D721Med (cell line): ENCODE measurements at places on chromosomes 4 and X.

DNA sequence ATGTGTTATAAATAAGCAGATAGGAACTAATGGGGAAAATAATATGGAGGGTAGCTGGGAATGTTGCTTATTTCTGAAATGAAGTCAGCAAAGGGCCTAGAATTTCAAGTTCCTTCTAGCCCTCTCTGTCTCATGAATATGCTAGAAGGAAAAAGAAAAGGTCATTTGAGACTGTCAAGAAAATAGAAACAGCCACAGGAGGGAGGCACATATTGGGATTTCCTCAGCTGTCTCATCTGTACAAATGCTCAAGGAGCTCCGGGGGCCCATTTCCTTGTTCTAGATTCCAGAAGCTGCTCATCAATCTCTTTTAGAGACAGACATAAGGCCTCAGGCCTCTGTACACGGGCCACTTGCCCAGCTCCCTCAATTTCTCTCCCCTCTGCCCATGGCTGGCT lies 127.6 kb upstream of the ETNPPL start:
- no peak for DNase-seq

GRCh38 chrX:117854806-117855205 lies 261.8 kb downstream of the KLHL13 start:
- no peak for DNase-seq

DNA sequence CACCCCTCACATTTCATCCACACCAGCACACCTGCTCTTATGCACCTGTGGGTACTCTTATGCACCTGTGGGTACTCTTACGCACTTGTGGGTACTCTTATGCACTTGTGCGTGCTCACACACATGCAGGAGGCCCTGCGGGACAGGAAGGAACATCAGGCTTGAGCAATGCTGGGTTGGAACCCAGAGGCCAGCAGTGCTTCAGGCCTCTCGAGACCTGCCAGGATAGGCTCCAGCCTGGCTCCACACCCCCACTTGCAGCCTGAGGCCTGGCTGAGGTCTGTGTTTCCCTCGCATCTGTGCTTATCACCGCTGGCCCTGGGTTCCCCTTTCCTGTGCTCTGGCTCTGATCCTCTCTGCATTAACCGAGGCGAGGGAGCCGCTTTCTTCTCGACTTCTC lies 34.7 kb downstream of the SORCS2 start:
- no peak for DNase-seq

GRCh38 chr4:184895012-184895695 lies 69.4 kb upstream of the ACSL1 start:
- no peak for DNase-seq

GRCh38 chr4:1753697-1754311 lies 32.5 kb downstream of the TACC3 start:
- DNase-seq: no peak

GRCh38 chrX:155819966-155820491 lies 61.1 kb upstream of the VAMP7 start:
- no peak for DNase-seq

- DNase-seq: no peak
These were observed 321.1 kb downstream of the NKX6-1 start for GRCh38 chr4:84177831-84178542.

DNA sequence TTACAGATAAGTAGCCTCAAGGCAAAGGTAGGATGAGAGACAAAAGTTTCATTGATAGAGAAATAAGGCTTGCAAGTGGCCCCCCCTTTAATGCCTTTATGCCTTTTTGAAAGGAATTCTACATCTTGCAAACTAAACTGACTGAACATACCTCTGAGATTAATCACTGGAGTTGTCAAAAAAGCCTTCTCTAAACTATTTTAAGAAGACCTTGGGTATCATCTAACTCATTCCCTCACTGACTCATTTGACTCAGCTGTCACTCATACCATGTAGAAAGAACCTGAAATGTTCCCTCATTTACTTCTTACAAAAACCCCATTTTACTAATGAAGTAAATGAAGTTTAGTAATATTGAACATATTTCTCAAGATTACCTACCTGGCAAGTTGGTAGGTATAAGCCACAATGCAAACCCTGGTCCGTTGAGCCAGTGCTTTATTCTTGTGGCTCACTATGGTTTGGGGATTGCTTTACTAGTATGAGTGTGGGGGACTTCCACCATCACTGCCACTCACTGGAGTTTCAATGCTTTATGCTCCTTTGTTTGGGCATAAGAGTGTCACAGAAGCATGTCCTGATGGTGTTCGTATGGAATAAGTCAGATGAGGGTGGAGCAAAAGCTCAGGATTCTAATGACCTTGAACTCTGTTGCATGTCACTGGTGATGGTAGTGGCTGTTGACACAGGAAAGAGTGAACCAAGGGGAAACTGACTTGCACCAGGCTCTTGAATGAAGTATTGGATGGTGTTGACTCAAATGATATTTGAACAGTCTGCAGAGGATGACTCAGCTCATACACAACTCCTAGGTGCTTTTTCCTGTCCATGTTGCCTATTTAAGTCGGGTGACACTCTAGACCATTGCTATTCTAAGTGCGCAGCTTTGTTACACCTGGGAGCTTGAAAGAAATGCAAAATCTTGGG lies 305.5 kb upstream of the EMCN start:
- no peak for DNase-seq

DNA sequence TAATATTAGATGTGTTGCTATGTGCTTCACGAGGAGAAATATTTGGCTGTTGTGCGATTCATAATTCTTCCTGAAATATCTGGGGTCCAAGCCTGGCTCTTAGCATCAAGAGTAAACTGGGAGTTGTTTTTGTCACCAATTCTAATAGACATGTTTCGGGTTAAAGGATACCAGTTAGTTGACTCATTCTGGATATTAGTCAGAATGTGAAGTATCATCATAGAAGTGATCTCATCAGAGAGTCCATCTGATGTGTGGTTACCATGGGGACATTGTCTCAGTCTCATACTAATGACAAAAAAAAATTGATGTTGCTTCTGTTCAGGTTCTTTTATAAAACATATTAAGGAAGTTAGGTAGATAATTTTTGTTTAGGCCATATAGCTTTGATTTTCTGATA lies 57.2 kb upstream of the MTMR1 start:
- no peak for DNase-seq

DNA sequence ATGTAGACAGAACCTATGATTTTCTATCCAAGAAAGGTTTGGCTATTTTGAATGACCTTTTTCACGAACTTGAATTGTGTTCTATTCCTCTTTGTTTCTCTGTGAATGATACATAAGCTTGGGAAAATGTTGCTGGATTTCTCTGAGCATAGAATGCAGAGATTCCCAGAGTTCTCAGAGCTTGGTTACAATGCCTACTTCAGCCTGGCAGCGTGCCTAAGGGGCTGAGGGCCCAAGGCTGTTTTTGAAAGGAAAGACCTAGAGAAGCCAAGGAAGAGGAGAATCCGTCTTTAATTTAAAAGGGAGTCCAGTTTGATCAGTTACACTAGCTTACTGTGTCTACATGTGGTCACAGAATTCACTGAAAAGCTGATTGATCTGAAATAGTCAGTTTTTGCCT lies 55.3 kb upstream of the CXorf51B start:
- DNase-seq: no peak

GRCh38 chr4:61723492-61723891 lies 523.4 kb downstream of the ADGRL3 start:
- DNase-seq: no peak

DNA sequence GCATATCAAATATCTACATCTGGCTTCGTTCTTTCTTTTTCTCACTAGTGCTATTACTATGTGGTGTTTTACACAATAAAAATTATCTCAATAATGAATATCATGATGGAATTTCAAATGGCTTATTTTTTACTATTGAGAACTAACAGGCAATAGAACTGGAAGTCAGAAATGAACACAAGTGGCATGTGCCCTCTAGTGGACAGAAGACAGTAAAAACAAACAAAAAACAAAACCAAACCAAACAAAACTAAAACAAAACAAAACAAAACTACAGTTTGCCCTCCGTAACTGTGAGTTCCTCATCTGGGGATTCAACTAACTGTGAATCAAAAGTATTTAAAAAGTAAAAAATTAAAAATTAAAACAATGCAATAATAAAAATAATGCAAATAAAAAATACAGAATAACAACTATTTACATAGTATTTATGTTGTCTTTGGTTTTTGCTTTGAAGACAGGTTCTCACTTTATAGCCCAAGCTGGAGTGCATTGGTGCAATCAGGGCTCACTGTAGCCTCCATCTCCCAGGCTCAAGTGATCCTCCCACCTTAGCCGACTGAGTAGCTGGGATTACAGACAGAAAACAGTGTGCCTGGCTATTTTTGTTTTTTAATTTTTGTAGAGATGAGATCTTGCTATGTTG lies 195.6 kb upstream of the TACR3 start:
- DNase-seq: no peak

GRCh38 chr4:132123870-132124623 lies 1025.0 kb upstream of the PCDH10 start:
- no peak for DNase-seq

DNA sequence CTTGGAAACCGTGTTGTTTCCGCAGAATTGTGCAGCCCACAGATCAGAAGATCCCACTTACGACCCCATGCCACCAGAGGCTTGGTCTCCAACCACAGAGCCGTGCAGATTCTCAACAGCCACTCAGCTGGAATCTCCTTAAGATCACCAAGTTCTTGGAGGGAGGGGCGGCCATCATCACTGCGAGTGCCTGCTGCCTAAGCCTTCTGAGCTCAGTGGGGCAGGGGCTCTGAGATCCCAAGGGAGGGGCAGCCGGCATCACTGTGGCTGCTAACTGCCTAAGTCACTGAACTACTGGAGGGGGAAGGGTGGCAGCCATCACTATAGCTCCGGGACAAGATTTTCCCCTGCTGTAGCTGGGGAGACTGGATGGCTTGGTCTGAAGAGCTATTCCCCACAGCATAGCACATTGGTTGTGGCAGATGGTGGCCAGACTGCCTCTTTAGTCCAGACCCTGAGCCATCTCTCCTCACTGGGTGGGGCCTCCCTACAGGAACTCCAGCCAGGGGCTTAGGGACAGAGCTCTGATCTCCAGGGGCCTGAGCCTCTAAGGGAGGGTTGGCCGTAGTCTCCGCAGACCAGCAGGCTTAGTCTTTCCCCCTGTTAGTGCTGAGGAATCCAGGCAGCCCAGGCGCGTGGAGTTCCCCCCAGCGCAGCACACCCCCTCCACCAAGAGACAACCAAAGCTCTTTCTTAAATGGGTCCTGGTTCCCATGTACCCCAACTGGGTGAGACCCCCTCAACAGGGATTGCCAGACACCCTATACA lies 1483.9 kb downstream of the ADGRL3 start:
- DNase-seq: no peak

- no peak for DNase-seq
These were observed 55.8 kb downstream of the CLCN5 start for GRCh38 chrX:49978176-49978575.

DNA sequence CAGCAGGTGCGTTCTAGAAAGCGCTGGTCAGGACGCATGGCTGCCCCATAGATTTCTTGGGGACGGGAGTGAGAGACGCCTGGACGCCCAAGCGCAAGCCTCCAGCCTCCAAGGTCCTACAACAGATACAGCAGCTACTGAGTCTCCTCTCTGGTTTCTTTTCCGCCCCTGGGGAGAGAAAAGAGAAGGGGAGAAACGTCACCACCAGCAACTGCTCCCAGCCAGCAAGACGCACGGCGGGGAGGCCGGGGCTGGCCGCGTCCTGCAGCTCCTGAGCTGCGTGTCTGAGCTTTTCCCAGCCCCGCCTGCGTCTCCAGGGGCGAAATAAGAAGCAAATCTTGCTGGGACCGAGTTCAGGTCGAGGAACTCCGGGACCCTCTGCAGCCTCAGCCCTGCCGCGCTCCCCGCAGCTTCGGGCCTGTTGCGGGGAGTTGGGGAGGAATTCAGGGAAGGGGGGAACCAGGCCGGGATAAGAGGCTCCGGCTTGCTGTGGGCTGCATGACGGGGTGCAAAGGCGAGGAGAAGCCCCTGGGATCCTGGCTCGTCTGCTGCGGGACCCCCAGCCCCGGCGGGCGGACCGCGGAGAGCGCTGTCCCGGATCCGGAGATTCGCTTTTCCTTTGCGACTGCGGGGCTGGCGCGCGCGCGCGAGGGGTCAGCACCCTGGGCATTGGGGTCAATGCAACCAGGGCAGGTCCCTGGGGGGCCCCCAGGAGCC lies 6.8 kb upstream of the SHOX start:
- no peak for DNase-seq

DNA sequence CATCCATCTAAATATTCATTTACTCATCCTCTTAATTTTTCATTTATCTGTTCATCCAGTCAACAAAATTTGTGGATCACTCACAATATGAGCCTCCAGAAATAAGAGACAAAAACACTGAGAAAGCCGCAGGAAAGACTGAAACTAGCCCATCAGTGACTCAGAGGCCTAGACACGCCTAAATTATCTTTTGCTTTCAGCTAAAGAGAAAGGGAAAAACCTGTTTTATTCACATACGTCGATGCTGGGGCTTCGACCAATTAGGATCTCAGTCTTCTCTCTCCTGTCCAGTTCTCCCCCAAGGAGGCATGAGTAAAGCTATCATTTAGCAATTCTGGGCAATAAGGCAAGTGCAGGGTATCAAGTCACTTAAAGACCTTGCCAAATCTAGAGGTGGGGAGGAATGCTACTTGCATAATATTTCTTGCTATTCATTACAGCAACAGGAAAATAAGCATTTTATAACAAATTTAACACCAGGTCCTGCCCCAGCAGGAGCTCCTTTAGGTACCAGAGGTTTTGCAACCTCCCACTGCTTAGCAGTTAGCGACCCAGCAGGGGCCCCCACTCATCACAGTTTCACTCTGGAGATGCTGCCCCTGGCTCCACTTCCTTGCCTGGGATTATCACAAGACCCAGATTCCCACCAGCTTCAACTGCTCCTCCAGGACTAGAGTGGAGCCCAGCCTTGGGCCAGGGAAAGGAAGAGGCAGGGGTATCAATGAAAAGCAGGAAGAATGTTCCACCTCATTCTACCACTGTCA lies 30.1 kb upstream of the TMEM154 start:
- DNase-seq: no peak

GRCh38 chrX:110338935-110339334 lies 19.7 kb upstream of the RTL9 start:
- no peak for DNase-seq

- no peak for DNase-seq
These were observed 342.8 kb upstream of the BOD1L1 start for GRCh38 chr4:13970349-13970748.

DNA sequence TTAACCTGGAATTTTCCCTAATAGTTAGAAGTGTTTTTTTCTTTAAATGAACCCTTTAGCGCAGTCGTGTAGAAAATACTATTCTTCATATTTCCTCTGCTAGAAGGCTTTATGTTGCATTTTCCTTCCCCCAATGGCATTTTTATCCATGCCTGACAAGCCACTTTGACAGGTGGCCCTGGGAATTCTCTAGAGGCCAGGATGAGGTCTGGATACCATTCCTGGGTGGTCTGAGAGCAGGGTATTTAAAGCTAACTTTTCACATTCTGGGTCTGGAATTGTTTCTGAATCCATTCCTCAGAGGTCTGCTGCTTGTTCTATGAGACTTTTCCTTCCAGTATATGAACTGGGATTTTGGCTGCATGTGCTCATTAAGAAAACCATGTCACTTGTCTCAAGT lies 31.2 kb upstream of the PDGFRA start:
- DNase-seq: no peak
